ENCODE measurements at places on chromosomes 5 and 9. TPM values are rescaled to one million over a fixed set of nuclear protein-coding genes. Genes with fewer than 3 reads are reported as not detected.

The SLC34A1 gene
- total RNA-seq, result 0.19 TPM

GRCh38 chr9:10701906-10702305 lies 89.1 kb upstream of the PTPRD start:
- no peak for DNase-seq

- DNase-seq, result no peak
Measured at GRCh38 chr9:76166526-76166925, 227.7 kb downstream of the RFK start.

- no peak for DNase-seq
Measured at GRCh38 chr5:43044181-43044914, 4.2 kb upstream of the ANXA2R start.

GRCh38 chr5:68396722-68397121 lies 181.2 kb downstream of the PIK3R1 start:
- no peak for DNase-seq

- no peak for DNase-seq
Measured at GRCh38 chr5:121100931-121101330, 636.8 kb downstream of the PRR16 start.
